Fibroblast of skin of left biceps (primary cell): ENCODE measurements at places on chromosomes 6 and 20.
A peak's percentile ranks its signal among the peaks of the same experiment; 100 is the strongest.

GRCh38 chr6:122902326-122902725 is 93.7 kb upstream of the CLVS2 start:
- DNase-seq = no peak

DNA sequence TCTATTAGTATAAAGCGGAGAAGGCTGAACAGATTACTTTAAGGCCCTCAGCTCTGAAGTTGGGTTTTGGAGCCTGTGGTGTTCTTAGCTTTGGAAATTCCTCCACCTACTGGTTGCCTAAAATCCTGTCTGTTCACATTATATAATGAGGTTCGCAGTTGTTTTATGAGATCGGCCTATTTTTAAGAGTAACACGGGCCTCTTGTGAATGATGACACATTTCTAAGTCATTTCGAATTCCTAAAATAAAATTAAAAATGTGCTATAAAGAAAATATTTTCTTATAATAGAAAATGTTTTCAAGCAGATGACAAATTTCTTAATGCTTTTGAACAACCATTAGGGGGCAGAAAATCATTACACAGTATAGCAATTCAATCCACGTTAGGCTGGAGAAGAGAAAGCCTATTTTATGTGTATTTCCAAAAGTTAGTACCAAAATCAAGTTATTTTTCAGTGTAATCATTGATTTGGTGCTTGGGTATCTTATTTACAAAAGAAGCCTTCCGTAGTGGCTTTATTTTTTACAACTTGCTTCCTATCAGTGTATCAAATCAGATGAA is 15.8 kb upstream of the FAM8A1 start:
- peak; percentile 39 for DNase-seq

DNA sequence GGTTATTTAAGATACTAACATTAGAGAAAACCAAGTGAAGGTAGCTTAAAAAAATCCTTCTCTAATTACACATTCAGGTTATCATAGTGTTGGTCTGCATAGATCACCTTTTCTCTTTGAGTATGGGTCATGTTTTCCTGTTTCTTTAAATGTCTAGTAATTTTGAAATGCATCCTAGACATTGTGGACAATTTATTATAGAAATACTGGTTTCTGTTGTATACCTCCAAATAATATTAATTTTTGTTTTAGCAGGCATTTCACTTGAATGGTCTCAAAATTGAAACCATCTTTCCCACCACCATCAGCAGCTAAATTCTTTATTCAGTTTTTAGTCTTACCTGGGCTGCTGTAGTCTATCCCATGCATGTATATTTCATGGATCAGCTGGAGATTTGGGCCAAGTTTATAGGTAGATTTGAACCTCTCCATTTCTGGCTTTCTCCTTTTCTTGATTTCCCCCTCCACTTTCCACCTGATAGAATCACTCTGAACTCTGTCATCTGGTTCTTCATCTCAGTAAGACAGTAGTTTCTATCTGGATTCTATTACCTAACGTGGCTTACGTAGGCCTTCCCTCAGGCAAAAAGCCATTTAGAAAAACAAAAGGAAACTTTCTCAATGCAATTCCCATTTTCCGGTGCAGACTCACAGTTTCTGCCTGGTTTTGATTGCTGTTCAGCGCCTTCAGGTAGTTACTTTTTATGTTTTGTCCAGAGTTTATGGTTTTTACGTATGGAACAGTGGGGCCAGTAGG is 52.3 kb downstream of the ZFAND3 start:
- no peak for DNase-seq

DNA sequence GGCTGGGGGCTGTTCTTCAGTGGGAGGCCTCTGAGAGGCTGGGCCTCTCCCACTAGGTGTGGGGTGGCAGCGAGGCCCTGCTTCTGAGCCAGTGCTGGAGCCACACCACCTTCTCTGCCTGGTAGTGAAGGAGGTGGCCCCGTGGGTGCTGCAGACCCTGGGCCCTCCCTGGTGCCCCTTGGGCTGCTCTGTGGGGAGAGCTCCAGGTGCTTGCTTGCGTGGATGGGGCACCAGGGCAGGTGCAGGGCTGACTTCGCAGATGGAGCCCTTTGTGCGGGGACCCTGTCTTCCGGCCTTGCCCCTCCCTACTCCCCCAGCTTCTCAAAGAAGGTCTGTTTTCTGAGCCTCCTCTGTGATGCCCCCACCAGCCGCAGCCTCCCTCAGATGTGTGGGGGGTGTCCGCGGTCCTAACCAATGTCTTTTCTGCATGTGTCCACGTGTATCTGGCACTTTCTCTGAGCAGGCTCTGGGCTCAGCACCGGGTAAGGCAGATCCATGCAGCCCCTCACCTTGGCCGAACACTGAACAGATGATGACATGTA is 17.2 kb upstream of the MYT1 start:
- DNase-seq = no peak

DNA sequence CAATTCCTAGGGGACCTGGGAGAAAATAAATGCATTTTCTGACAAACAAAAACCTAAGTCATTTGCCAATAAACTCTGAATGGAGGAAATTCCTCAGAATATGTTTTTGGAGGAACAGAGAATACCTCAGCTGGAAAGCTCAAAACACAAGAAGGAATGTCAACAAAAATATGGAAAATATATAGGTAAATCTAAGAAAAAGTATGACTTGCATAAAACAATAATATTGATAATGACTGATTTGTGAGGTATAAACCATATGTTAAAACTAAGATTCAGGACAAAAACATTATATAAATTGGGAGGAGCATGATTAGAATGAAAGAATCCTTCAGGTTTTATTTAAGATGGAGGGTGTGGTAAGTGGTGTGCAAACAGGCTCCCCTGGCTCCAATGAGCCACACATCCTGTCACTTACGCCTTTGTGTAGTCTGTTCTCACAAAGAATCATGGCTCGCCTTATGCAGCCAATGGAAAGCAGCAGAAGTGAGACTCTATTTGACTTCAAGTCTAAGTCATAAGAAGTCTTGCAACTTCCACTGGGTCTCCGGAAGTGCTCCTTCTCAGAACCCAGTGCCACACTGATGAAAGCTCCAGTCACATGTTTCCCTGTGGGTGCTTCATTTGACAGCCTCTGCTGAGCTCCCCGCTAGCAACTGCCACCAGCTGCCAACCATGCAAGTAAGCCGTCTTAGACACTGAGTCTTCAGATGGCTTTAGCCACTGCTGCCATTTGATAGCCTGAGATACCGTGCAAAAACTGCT is 8.1 kb downstream of the CFAP61 start:
- no peak for DNase-seq

DNA sequence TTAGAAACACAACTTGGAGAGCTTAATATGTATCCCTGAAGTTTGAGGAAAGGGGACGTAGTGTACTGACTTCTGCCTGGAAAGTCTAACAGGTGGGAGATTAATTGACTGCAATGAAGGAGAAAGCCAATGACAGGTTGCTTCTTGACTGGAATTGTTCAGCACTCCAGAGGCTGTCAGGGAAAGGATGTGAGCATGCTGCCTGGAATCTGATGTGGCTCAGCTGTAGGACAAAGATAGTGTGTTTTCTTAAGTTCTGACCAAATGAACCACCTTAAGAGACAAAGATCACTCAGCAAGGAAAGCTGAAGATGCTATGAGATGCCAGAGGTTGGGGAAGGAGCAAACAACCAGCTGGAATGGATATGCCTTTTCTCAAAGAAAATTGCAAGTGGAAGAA is 185.8 kb downstream of the PHF3 start:
- no peak for DNase-seq

DNA sequence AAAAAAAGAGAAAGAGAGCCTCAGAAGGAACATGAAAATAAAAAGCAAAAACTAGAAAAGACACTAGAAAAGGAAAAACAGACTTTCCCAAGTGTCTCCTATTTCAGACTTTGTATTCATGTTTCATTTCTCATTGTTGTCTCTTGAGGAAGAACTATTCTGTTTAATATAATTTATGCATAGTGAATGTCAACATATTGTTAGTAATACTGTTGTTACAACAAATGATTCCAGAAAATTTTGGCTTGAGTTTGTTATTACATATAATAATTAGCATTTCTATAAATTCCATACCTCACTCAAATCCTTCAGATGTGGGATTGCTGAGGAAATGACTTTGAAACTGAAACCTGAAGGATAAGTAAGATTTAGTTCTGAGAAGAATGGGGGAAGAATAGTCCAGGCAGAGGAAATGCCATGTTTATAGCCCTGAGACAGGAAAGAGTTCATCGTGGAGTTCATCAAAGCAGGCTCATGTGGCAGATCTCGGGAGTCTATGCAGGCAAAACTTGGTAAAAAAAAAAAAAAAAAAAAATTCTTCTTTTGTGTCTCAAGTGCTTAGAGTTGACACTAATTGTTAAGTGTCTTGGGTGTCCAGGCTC is 53.1 kb upstream of the EIF2S2 start:
- no peak for DNase-seq

GRCh38 chr20:62080249-62080990 is 14.7 kb upstream of the TAF4 start:
- DNase-seq = no peak

DNA sequence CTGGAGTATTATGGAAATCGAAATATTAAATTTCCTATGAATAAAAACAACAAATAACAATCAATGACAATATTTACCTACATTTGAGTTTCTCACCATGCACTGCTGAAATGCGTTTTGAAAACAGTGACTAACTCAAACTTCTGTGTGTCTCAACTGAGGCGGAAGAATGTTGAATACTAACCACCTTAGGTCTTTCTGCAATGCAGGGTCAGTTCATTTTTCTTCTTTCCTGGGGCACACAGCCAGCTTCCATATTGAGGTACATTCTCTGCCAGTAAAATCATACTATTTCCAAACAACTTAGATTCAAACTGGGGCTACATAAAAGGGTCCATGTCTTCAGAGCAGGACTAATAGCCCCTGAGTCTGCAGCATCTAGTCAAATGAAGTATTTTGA is 310.1 kb downstream of the UTRN start:
- no peak for DNase-seq

DNA sequence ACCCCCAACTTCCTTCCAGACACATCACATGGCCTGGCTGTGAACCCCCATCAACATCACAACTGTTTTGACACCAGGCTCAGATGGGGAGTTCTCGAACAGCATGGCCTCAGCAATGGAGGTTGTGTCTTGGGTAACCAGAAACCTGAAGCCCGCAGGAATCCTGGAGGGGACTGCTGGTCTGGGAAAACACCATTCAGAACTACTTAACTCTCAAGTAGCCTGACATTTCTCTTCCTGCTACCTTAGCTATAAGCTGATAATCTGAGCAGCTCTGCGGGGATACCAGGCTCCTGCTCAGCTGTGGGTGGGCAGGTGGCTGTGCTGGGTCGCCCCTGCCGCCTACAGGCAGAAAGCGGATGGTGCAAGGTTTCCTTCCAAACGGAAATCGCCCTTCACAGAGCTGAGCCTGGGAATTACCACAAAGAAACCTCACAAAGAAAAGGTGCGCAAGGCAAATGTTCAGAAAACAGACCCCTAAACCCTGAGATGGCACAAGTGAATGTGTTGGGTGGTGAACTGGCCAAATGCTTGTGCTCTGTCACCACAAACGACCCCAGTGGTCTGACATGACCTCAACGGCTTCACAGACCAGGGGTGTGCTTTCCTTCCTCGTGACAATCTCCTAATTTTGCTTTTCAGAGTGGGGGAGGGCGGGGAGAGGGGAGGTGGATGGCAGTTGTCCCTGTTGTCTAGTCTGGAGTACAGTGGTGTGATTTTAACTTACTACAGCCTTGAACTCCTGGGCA is 29.5 kb downstream of the SNX5 start:
- no peak for DNase-seq

- no peak for DNase-seq
These were observed 394 bp downstream of the MYB start for GRCh38 chr6:135181333-135182070.

DNA sequence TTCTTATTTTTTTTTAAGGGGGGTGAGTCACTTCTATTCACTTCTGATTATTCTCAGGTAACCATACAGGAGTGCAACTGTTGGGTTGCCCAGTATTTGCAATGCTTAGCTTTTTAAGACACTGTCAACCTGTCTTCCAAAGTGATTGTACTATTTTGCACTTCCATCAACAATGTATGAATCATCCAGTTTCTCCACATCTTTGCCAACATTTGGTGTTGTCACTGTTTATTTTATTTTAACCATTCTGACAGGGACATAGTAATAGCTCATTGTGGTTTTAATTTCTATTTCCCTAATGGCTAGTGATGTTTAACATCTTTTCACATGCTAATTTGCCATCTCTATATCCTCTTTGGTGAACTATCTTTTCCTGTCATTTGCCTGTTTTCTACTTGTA is 1.4 kb upstream of the SLC13A3 start:
- no peak for DNase-seq
